ENCODE measurements at places on chromosomes 7 and 10.
A peak's percentile ranks its signal among the peaks of the same experiment; 100 is the strongest.

- no peak for DNase-seq
Observed at GRCh38 chr10:127418536-127419168, 130.5 kb upstream of the NPS start.

DNA sequence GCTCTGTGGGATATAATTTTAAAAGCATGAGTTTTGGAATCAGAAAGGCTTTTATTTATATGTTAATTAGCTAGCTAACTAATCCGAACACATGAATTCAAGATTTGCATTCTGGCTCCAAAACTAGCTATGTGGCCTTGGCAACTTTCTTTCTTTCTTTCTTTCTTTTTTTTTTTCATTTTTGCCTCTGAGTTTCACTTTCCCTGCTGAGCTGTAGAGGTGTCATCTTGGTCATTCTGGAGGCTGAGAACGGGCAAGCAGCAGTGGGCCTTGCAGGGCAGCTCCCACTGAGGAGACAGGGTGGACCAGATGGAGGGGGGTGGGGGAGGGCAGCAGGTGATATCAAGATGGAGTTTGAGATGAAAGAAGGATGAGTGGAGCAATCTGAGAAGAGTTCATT, 24.8 kb upstream of the SFMBT2 start:
- no peak for DNase-seq

DNA sequence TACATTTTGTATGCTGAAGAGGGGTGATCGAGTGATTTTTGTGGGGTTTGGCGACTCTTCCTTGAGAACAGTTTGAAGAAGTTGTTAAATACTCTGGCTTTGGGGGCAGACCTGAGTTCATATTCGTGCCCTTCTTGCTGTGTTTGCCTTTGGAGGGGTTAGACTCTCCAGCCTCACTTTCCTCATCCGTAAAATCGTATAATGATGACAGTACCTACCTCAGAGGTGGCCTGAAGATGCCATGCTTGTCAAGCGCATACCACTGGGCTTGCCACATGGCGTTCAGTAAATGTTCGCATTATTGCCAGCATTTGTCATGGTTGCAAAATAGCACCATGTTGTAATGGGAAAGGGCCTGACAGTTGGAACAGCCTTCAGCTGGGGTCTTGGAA, 1.3 kb downstream of the STK17A start:
- peak; percentile 40 for DNase-seq

- no peak for DNase-seq
Observed at GRCh38 chr10:93991596-93992284, 2.0 kb upstream of the PLCE1 start.

GRCh38 chr7:72015136-72015535, 397.0 kb downstream of the CALN1 start:
- DNase-seq, result no peak

DNA sequence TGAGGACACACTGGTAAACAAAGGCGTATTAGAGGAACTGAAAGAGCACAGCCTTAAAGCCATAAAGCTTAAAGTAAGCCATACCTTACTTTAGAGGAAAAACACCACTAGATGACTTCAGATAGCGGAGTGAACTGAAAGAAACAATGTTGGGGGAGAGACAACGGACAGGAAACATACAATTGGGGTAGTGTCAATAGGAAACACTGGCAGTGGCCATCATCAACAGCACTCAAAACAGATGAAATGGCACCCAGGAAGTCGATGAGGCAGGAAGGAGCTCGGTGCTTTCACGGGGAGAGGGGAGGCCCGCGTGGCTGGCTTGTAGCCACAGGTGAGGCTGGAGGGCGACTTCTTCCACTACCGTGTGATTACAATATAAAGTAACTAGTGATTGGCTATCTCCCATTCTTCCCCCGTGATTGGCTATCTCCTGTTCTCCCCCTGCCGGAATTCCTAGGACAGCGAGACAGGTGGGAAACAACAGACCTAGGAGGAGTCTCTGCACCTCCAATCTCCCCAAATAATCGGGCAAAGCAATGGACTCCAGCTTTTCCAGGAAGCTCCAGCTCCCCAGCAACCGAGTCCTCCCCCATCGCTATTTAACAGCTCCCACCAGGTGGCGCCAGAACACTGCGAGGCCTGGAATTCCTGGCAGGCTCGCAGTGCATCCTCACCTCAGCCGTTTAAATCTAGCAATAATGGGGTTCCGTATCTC, 2.4 kb upstream of the TAS2R38 start:
- peak; percentile 28 for DNase-seq

DNA sequence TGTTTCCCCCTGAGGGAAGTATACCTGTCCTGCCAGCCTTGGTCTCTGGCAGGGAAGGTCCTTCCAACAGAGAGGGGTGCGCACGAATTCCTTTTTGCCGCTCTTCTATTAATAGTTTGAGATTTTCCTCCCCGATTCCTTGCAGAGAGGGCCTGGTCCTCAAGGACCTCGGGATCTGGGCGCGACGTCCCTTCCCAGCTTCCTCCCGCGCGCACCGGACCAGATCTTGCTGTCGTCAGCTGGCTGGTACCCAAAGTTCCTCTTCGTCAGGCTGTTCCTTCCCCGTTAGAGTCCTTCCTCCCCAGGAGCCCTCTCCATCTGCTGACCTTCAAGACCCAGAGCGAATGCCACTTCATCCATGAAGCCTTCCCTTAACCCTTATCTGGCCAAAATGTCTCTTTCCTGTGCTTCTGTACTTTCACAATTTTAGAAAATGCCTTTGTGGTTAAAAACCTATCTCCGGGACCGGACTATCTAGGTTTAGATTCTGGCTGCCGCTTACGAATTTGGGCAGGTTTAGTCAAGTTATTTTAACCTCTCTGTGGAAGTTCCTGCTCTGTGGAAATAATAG, 851 bp upstream of the GOT1 start:
- peak; percentile 39 for DNase-seq

DNA sequence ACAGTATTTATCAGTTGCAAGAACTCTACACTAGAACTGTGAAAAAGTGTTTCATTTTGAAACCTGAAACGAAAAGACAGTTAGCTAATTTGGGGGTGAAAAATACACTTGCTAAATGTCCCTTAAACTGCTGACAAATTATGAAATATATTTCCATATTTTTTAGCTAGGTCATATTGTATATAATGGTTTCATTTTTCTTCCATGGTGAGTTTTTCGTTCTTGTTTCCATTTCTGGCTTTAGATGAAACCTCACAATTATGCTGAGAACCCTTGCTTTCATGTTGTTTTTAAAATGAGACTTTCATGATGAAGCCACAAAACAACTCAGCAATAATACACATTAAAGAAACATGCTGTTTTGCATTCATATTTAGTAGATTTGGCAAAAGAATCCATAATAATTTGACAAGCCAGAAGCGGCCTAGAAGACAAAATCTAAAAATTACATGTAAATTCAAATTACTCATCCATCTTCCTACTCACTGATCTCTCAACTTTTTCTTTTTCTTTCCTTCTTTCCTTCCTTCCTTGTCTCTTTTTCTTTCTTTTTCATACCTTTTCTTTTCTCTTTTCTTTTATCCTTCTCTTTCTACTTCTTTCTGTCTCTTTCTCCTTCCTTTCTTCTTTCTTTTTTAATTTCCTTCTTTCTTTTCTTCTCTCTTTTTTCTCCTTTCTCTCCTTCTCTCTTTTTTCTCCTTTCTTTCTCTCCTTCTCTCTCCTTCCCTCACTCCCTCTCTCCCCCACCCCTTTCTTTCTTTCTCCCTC, 46.5 kb upstream of the ITGB8 start:
- no peak for DNase-seq

GRCh38 chr7:144050093-144050492, 1.3 kb downstream of the OR2A5 start:
- DNase-seq, result no peak

- DNase-seq, result peak; percentile 48
Observed at GRCh38 chr10:73810735-73811465, 498 bp downstream of the NDST2 start.

DNA sequence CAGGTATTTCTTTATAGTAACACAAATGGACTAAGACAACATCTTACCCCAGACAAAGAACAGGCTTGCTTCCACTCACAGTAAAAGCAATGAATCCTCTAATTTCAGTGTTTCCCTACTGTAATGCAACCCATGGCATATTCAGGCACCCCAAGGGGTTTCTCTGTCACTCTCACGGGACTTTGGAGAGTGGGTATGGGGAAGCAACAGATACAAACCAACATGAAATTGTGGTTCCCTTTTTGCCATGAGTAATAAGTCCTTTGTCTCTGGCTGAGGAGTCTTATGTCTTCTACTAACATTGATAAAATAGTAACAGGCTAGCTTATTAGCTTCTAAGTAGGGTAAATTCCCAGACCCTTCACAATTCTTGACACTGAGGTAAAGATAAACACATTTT, 51.4 kb upstream of the AOAH start:
- DNase-seq, result no peak

DNA sequence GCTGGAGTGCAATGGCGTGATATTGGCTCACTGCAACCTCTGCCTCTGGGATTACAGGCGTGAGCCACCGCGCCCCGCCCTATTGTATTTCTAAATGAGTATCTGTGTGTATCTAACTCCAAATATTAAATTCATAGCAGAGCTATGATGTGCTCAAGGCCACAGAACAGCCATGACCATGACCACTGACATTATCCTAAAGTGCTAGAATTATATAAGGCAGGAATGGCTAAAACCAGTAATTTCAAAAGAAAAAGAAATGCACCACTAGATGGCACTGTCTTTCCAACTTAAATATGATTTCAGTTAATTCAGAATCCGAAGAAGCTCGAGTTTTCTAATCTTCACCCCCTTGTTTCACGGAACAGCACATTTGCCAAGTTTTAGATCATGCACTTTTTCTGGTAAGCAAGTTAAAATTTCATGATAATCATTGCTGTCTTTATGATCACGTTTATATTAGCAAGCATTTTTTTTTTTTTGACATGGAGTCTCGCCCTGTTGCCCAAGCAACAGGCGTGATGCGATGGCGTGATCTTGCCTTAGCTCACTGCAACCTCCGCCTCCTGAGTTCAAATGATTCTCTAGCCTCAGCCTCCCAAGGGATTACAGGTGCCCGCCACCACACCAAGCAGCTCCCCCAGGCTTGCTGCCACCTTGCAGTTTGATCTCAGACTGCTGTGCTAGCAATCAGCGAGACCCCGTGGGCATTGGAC, 65.3 kb downstream of the OR13A1 start:
- peak; percentile 91 for DNase-seq

DNA sequence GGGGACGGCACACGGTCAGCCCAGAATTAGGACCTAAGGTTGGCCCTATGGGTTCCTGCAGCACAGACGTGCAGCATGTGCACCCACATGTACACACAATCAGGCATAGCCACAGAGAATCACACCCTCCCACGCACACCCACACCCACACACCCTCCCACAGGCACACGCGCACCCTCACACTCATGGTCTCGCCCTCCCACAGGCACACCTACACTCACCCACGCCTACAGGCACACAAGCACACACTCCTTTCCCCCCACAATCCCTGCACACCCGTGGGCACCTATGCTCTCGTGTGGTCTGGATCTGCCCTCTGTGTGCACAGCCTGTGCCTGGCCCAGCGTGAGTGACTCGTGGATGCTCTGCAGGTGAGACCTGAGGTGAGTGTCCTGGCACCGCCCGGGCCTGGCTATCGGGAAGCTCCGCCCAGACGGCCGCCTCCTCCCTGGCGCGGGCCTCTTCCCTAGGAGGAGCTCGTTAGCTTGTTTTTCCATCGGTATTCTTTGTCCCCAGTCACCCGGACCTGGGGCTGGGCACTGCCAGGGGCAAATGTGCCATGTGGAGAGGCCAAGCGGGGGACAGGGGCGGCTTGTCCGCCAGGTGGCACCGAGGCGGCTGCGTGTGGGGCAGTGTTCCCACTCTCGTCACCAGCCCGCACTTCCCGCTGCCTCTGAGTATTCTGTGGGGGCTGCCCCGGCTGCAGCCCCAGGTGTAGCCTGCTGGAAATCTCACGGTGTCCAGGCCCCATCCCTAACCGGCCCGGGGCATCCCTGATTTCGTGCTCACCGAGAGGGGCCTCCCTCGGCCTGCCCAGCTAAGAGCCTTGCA, 110.2 kb upstream of the FAM20C start:
- DNase-seq, result no peak

DNA sequence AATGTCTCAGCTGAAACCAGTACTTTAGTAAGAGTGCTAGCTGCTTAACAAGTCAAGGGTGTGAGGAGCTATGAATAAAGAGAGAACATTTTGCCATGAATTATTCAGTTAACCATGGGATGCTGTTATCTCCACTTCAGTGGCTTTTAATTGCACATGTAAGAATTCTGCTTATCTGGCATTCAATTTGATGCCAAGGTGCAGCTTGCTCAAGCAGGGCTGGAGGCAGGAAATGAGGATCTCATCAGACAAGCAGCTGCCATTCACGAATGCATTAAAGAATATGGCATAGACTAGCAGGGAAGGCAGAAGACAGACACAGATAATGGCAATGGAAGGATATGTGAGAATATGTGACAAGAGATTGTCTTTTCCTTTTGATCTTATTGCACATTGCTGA, 697.8 kb downstream of the NRG3 start:
- no peak for DNase-seq

- DNase-seq, result no peak
Observed at GRCh38 chr7:26857506-26858240, 6.7 kb downstream of the SKAP2 start.

DNA sequence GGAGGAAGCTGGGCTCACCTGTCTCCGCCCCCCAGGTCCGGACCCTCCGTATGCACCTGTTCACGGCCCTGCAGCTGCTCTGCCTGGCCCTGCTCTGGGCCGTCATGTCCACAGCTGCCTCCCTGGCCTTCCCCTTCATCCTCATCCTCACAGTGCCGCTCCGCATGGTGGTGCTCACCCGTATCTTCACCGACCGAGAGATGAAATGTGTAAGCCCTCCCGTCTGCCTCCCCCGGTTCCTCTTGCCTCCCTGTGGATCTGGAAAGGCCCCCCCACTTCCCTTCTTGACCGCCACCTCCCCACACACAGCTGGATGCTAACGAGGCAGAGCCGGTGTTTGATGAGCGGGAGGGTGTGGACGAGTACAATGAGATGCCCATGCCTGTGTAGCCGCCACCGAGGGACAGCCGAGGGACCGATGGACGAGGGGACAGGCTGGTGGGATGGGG, 4.6 kb downstream of the FASTK start:
- no peak for DNase-seq

GRCh38 chr10:129568583-129569344, 101.7 kb downstream of the MGMT start:
- no peak for DNase-seq

- no peak for DNase-seq
Observed at GRCh38 chr7:147145194-147145593, 1028.6 kb downstream of the CNTNAP2 start.

- no peak for DNase-seq
Observed at GRCh38 chr10:129760416-129760815, 203.7 kb downstream of the EBF3 start.

- no peak for DNase-seq
Observed at GRCh38 chr10:70084189-70084588, 31.5 kb downstream of the MACROH2A2 start.

DNA sequence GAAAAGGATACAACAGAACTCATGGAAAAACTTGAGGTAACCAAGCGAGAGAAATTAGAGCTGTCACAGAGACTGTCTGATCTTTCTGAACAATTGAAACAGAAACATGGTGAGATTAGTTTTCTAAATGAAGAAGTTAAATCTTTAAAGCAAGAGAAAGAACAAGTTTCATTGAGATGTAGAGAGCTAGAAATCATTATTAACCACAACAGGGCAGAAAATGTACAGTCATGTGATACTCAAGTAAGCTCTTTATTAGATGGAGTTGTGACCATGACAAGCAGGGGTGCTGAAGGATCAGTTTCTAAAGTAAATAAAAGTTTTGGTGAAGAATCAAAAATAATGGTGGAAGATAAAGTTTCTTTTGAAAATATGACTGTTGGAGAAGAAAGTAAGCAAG, 62.1 kb downstream of the AKAP9 start:
- DNase-seq, result no peak

Measured in hematopoietic multipotent progenitor cell treated with erythropoietin and hydrocortisone succinate and interleukin-3 and kit ligand, for 15 days (in vitro differentiated cells).